ENCODE measurements at places on chromosomes 1 and 21.

- no peak for DNase-seq
Observed at GRCh38 chr21:42550817-42551216, 37.2 kb downstream of the SLC37A1 start.

- DNase-seq = no peak
Observed at GRCh38 chr1:31405578-31406245, 7.3 kb upstream of the SERINC2 start.

DNA sequence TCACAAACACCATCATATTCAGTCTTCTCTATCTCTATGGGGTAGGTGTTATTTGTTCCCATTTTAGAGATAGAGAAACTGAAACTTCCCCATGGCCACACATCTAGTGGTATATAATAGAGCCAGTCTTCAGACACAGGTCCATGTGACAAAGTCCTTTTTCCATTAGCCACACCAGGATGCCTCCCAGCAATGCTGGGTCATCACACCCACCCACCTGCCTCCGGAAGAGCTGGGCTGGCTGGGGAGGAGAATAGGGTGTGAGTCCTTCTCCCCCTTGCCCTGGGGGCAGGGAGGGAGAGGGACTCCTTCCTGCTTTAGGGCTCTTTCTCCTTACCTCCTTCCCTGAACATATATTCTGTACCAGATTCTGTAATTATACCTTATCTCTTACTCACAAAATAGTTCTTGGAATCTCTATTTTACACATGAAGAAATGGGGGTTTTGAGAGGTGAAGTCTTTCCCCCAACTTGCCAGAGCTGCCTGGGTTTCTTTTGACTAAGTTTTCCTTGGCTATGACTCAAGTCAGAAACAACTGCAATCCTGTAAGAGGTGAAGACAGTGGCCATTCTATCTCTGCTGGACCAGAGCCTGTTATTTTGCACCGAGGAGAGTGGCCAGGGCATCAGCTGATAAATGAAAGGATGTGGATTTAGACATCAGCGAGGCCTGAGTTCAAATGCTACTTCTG is 30.0 kb downstream of the SOX13 start:
- no peak for DNase-seq

DNA sequence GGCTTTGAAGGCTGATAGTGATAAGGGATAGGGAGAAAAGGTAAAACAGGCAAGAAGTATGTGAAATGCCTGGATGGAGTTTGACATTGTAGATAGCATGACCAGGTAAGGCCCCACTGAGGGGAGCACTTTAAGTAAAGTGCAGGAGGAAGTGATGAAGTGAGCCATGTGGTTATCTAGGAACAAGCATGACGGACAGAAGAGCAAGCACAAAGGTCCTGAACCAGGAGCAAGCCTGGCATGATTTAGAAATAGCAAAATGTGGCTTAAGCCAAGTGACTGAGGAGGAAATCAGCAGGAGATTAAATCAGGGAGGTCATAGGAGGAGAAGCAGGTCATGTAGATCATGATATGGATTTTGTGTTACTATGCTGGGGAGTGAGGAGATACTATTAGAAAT is 129.2 kb downstream of the GLUL start:
- no peak for DNase-seq

DNA sequence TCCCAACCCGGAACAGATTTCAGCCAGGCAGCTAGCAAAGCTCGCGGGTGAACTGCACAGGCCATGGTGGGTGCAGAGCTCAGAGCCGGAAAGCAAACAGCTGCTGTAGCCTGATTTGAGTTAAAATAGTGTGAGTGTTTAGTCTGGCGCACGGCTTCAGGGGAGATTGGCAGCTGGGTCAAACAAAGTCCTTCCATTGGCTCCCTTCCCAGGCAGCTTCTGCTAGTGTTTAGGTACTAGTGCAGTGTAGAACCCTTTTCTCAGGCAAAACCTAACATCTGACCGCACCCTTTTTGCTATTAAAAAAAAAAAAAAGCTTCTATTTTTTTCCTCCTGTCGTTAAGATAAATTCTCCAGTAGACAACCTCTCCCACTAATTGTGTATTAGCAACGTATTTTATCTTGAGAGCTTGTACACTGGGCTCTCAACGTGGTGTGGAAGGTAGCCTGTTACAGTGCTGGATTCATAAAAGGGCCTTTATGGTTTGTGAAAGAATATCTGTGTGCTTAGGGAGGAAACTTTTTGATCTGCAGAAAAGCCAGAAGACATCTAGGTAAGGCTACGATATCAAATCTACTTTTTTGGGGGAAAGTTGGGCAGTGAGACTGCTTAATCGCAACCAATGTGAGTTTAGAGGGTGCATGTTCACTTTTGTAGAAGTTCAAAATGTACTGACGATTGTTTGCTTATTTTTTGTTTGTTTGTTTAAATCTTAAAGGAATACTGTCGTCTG is 689.6 kb downstream of the USP25 start:
- peak; percentile 93 for DNase-seq

Measured in fibroblast of mammary gland (primary cell).